Pulmonary artery endothelial cell (primary cell): ENCODE measurements at places on chromosomes 5 and 9. TPM values are rescaled to one million over a fixed set of nuclear protein-coding genes. Genes with fewer than 3 reads are reported as not detected.

DNA sequence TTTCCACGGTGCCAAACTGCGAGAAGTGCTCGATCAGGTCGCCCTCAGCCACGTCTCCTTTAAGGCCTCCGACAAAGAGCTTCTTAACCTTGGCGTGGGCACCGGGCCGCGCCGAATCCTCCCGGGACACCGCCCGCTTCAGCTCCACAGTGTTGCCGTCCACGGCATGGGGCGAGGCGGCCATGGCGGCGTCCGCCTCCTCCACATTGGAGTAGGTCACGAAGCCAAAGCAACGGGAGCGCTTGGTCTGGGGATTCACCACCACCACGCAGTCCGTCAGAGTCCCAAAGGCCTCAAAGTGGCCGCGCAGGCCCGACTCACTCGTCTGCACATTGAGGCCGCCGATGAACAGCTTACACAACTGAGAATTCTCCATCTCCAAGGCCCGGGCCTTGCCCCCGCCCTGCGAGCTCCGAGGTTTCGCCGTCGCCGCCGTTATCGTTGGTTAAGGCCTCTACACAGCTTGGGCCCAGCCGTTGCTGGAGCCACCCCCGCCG is 424 bp downstream of the HNRNPA0 start:
- DNase-seq: no peak

Gene PCDHA9
- total RNA-seq: 0.04 TPM in 1 of 2 replicates, not detected in the other

GRCh38 chr9:118170032-118170955 is 466.1 kb downstream of the TLR4 start:
- peak; percentile 1 for DNase-seq

DNA sequence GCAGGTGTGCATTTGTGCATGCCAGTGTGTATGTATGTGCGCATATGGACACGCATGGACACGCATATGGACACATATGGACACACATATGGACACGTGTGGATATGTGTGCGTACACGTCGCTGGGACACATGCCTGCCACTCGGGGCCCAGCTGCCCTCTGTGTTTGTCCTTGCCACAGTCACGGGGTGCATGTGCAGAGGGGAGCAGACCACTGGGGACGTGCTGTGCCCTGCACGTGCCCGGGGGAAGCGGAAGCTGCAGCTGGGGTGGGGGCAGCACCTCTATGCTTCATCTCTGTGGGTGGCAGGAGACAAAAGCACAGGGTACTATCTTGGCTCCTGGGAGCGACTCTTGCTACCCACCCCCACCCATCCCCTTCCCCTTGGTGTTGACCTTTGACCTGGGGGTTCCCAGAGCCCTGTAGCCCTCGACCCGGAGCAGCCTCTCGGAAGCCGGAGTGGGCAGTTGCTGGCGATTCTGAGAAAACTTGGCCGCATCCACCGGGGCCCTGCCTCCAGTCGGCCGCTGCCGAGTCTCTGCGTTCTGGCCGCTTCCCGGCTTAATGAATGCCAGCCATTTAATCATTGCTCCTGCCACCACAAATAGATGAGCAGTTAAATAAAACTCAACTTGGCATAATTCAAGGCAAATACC is 2.4 kb upstream of the SLC6A18 start:
- no peak for DNase-seq

DNA sequence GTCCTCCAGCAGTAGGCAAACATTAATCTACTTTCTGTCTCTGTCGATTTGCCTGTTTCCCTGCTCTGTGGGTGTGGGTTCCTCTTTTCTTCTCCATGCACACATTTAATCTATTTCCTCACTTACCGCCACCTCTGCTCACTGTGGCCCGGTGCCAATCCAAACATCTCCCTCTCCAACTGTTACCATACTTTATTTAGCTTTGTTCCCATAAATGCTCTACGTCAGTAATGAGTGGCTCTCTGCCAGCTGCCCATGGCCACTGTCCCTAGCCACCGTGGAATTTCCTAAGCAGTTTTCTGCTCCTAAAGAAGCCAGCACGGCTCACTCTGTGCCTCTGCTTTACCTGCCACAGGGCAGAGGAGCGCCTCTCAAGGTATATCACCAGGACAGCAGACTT is 19.5 kb upstream of the GOLPH3 start:
- peak; percentile 86 for DNase-seq

Gene SMIM33
- under 0.01 TPM in 1 of 2 replicates, not detected in the other for total RNA-seq

Gene PELO
- total RNA-seq: 18.4 and 27.1 TPM in 2 replicates

DNA sequence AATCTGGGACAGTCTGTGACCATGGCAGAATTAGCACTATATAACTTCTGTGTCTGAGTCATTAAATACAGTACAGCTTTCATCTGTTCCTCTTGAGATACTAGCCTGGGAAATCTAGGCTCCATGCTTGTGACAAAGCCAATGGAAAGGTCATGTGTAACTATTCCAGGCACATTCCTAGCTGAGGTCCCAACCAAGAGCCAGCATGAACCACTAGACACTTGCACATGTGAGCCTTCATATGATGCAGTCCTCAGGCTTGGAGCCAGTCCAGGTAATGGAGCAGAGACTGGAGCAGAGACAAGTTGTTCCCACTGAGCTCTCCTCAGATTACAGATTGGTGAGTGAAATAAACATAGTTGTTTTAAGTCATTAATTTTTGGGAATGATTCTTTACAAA is 412.4 kb upstream of the ZNF462 start:
- DNase-seq: no peak

DNA sequence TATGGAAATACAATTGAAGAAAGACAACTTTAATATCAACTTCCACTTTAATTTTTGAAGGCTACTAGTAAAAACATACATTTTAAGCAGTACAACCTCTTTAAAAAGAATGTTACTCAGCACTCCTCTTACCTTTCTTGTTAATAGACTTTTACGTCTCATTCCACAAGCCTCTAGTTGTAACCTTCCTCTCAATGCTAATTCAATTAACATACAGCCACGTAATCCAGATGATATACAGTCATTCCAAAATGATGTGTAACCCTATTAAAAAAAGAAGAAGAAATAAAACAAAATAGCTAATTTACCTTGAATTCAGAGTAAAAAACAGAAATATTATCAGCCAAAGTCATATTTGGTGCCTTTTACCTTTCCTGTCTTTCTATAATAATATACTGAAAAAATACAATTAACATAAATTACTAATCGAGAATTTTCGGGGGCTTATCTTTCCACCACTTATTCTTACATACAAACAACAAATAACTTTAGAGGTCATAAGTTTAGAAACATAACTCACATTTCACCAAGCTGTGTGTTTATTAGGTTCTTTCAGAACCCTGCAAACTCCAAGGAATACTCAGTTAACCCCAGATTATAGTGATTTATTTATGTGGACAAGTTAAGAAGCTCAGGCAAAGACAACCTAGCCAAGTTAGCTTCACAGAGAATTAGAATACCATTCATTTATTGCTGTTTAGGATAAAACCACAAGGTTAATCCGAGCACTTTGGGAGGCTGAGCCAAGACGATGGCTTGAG is 30.3 kb downstream of the GOLPH3 start:
- DNase-seq: no peak

DNA sequence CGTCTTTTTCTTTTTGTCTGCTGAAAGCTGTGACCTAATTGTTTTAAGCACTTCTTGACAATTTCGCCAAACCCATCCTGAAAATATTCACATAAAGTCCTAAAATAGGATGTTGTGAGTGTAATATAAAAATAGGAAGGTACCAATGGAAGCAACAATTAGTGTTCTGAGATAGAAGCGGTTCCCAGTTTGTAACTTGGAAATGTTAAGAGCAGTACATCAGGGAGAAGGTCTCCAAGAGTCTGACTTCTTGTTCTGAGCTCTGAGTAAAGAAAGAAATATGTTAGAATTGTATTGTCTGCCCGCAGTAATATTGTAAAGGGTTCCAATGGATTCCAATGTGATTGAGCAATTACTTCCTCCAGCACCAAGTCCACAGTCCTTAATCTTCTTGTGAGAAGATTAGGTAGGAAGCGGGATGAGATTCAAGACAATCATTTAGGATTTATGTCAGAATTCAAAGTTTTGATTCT is 3.9 kb downstream of the VCAN start:
- DNase-seq: no peak

GRCh38 chr9:137982200-137982599 is 104.6 kb downstream of the CACNA1B start:
- DNase-seq: no peak

DNA sequence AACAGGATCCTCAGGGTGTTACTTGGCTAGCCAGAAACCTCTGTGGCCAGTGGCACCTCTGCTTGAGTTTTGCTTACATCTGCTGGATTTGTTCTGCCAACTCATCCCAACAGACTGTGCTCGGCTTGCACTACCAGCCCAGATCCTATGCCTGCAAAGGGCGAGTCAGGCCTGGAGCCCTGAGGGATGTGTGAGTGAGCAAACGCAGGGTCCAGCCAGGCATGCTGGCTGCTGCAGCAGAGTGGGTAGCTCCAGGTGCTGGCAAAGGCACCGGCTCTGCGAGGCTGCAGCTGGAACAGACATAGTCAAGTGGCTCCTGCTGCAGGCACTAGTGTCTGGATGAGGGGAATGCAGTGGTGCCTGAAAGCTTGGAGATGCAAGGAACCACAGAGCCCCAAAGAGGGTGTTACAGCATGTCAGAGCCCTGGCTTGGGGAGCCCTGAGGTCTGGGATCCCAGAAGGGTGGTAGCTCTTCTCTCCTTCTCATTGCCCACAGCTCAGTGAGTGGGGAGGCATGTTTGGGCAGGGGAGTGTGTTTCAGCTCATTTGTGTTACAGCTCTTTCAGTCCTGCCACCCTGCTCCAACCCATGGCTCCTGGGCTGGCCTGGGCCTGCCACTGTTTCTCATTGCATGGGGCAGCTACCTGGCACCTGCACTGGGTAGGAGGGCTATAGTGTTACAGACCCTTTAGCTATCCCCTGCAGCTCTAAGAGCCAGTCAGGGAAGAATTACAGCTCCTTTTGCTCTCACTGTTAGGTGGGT is 332.6 kb downstream of the TAF11L14 start:
- no peak for DNase-seq

Gene PCDHB13
- total RNA-seq: 0.33 and 0.99 TPM in 2 replicates

GRCh38 chr5:40796487-40796889 is 1.7 kb downstream of the PRKAA1 start:
- DNase-seq: peak; percentile 7

Gene LCN2
- not detected in 2 replicates for total RNA-seq

DNA sequence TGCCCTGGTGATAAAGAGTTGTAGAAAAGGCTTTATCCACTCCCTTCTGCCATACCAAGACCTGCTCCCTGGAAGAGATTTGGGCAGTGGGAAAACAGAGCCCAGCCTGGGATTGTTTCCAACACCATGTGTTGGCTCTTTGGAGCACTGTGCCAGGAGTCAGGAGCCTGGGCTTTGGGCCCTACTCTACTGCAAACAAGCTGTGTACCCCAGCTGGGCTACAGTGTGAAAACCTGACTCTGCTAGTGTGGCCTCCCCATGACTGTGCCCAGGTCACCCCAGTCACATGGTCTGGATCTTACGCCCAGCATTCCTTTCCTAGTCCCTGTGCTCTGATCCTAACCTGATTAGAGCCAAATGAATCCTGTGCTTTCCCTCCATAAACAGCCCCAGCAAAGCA is 39.3 kb upstream of the SHB start:
- DNase-seq: no peak

Gene PCDHB14
- 0.53 and 0.78 TPM in 2 replicates for total RNA-seq

Gene LURAP1L
- 2.8 and 3.3 TPM in 2 replicates for total RNA-seq

Gene DNM1
- 0.33 and 0.39 TPM in 2 replicates for total RNA-seq

- peak; percentile 24 for DNase-seq
Measured at GRCh38 chr9:133351908-133352634, 4.1 kb downstream of the RPL7A start.

Gene SHOC1
- not detected in 2 replicates for total RNA-seq

Gene GAS1
- 0.13 and 0.18 TPM in 2 replicates for total RNA-seq

DNA sequence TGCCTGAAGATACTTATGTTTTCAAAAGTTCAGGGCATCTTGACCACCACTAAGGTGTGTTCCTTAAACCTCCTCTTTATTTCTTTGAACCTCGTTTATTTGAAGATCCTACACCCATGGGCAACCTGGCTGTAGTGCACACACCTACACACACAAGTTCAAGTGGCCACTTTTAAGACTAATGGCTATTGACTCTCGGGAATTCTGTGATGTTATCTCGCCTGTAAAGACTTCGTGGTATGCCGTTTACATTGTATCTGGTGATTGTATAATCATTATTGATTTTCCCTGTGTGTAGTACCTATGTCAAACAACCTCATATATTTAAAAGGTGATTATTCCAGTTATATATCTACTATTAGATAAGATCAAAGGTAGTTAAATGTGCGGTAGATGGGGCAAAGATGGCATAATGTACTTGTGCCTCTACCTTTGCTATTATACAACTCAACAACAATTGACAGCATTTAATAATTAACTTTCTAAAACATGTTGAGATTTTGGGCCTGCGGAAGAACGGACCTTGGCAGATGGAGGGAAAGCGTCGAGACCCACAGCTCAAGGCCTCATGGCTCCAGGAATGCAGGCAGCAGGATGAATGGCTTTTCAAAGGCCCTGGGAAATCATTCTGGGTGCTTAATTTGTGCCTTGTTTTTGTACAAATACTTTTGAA is 51.4 kb upstream of the IRX2 start:
- DNase-seq: no peak

Gene SPINK13
- not detected in 2 replicates for total RNA-seq

Gene PLPP7
- 1.5 and 3.6 TPM in 2 replicates for total RNA-seq

Gene ADGRD2
- not detected in 2 replicates for total RNA-seq

DNA sequence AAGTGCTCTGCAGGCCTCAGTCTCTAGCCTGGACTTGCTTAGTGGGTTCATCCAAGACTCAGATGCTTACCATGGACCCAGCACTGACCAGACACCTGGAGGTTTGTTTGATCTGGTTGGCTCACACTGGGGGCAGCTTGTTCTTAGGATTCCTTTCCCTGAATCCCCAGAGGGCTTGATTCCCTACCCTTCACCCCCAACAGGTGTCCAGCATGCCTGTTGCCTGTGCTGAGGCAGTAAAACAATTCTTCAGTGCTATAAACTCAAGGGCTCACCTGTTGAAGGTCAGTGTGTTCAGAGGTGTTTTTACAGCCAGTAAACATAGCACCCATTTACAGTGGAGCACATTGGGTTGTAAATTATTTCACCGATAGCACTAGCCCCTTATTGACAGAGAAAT is 123.8 kb upstream of the KLF4 start:
- no peak for DNase-seq

Gene NAIP
- total RNA-seq: 1.2 and 1.5 TPM in 2 replicates

Gene HOMER1
- total RNA-seq: 0.81 and 1.7 TPM in 2 replicates

GRCh38 chr5:82820961-82821845 is 256.0 kb downstream of the TMEM167A start:
- DNase-seq: no peak

GRCh38 chr5:120682851-120683250 is 218.8 kb downstream of the PRR16 start:
- no peak for DNase-seq

Gene ANKRD18A
- 0.21 and 1.5 TPM in 2 replicates for total RNA-seq

DNA sequence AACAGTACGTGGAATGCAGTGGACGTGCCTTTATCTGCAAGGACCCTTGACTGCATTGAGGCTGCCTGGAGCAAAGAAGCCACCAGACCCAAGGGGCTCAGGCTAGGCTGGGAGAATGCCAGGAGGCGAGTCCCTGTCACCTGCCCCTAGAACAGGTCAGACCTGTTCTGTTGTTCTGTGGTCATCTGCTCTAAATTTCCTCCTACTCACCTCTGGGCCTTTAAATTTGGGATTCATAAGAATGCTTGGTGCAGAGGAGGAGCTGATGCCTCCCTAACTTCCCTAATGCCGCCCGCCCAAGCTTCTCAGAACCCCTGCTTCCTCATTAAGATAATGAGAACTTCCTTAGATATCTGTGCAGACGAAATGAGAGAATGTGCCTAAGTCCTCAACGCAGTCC is 32.0 kb downstream of the DAPK1 start:
- DNase-seq: no peak
